ENCODE measurements at places on chromosomes 6 and 20.

DNA sequence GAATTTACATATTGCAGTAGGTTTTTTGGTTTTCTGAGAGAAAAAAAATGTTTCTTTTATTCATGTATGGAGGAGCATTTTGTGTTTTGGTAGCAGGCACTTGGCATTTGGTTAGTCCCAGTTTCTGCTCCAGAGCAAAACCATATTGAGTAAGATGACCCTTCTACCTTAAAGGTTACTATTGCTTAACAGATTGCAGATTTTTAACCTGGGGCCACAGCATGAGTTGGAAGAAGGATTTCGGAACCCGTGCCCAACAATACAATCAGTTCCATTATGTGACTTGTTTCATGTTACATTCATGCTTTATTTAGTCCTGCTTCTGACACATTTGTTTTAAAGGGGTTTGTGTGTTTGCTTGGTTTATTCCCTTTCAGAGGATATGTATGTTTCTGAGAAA is 496.3 kb downstream of the TFAP2B start:
- H3K36me3 ChIP-seq = no peaks in the 10 kb centered on the region
- no peak overlapping the region for H3K4me3 ChIP-seq
- H3K27me3 ChIP-seq = no peaks in the 10 kb centered on the region
- H3K27ac ChIP-seq = no peak overlapping the region

DNA sequence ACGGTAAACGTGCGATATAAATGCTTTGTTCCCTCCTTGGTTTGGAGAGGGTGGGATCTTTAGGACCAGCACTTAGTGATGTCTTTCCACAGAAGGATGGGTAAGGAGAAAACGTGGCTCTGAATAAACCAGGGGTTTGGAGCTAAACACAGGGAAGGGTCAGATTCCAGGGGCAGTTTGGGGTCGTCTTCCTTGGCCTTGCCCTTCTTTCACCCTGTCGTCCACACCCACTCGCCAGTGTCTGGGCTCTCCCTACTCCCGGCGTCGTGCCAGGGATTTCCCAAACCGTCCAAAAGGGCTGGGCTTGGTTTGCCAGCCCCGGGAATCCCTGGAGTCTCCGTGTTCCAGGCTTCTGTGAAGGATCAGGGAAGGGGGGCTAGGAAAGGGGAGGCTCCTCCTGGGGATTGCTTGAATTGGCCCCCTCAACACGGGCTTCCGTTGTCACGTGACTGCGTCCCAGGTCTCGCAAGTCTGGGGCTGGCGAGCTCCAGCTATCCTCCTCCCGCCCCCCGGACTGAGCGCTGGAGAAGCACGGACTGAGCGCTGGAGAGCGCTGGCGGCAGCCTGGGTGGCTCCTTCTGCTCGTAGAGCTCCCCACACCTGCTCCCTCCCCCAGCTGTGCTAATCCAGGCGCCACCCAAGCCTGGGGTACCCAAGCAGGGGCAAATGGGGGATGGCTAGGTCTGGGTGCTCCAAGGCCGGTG is 9.4 kb upstream of the ARMC12 start:
- peak overlapping the region; percentile 99 for H3K27ac ChIP-seq
- DNase-seq = no peak
- H3K4me1 ChIP-seq = peaks cover 84% of the 10 kb centered on the region
- H3K4me3 ChIP-seq = peak overlapping the region; percentile 63

DNA sequence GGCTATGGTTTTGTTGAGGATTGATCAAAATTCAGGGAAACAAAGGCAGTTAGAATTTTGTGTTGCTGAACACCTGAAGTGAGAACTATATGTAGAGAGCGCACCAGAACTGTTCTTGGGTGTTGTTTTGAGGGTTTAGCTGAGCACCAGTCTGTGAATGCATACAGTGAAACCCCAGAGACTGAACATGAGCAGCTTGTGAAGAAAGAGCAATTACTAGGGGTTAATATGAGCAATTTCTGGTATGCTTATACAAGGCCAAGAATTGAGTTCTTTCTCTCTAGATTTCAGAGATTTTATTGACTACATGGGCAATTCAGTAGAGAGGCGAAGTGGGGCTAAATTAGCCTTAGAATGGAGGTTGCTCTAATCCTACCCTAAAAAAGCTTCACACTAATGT is 93.9 kb downstream of the CD2AP start:
- DNase-seq = no peak
- peaks cover 3% of the 10 kb centered on the region for H3K36me3 ChIP-seq
- H3K4me1 ChIP-seq = peaks cover 3% of the 10 kb centered on the region

GRCh38 chr6:31575335-31575901 is at the start of gene TNF:
Gene TNF (plus strand): TSS chr6:31575565. CDS start chr6:31575742, 177 bp downstream.
- H3K27ac ChIP-seq = peak within 1 kb of the TSS; percentile 87
- peak; percentile 86 for DNase-seq
- peaks cover 53% of the 10 kb centered on the region for H3K36me3 ChIP-seq
- H3K4me3 ChIP-seq = peak within 1 kb of the TSS; percentile 92
- H3K27me3 ChIP-seq = peaks cover 4% of the 10 kb centered on the region
- peaks cover 88% of the 10 kb centered on the region for H3K4me1 ChIP-seq

DNA sequence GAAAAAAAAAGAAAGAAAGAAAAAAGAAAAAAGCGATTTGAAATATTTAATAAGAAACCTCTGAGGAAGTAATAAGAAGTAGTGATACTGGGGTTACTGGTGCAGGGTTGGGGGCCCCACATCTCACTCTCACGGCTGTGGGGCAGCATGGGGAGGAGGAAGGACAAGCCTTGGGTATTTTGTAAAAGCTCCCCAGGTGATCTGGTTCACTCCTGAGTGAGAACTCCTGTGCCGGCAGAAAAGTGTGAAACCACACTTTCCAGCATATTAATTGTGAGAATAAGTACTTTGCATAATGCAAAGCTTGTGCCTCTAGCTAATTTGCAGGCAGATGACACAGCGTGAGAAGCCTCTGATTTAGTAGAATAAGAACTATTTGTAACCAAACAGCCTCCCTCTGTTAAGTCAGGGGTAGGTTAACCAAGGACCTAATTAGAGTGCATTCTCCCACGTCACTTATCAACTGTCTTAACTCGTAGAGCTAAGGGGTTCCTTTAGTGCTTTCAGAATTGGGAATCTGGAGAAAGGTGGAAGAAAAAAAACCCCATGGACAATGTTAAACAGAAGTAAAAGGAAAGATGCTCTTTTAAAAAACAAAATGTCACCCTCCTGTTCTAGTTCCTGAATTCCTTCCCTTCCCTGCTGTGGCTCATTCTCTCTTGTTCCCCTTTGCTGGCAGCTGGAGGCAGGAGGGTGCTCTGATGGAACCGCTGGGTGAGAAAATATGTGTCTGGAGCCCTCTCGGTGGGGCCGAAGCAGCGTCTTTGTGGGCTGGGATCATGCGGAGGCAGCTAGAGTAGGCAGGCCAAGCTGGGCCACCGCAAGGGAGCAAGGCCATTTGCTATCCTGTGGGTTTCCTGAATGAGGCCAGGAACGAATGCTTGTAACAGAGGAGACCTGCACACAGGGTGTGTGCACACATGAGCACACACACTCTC is 108.7 kb downstream of the FYN start:
- H3K27ac ChIP-seq = peak overlapping the region; percentile 87
- DNase-seq = peak; percentile 34
- no peaks in the 10 kb centered on the region for H3K27me3 ChIP-seq

- H3K36me3 ChIP-seq = no peaks in the 10 kb centered on the region
- no peaks in the 10 kb centered on the region for H3K4me1 ChIP-seq
- H3K27me3 ChIP-seq = peaks cover 17% of the 10 kb centered on the region
- no peak overlapping the region for H3K4me3 ChIP-seq
- DNase-seq = no peak
- no peak overlapping the region for H3K27ac ChIP-seq
Measured at GRCh38 chr6:3193102-3193849, 34.2 kb downstream of the TUBB2B start.

DNA sequence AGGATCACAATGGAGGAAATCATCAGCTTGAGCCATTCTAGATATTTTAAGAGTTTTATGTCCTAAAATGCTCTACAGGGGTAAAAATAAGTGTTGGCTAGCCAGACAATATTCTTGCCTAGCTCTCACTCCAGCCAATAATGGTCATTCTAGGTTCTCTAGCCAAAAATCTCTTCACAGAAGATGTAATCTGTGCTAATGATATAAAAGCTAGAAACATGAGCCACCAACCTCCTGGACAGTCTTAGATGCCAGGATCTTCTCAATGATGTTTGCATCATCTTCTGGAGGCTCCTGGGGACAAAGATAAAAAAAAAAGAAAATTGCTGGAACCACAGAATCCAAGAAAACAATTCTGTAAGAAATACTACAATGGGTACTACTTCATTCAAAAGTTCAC is 119.1 kb downstream of the CHD6 start:
- no peak for DNase-seq
- H3K27ac ChIP-seq = no peak overlapping the region
- H3K4me1 ChIP-seq = no peaks in the 10 kb centered on the region
- no peak overlapping the region for H3K4me3 ChIP-seq
- H3K36me3 ChIP-seq = peaks cover 17% of the 10 kb centered on the region
- H3K27me3 ChIP-seq = no peaks in the 10 kb centered on the region

GRCh38 chr6:130183271-130184222 is 39.2 kb downstream of the SAMD3 start:
- peaks cover 66% of the 10 kb centered on the region for H3K36me3 ChIP-seq
- H3K27ac ChIP-seq = peak overlapping the region; percentile 92
- DNase-seq = peak; percentile 61
- peak overlapping the region; percentile 45 for H3K4me3 ChIP-seq

GRCh38 chr20:53579266-53579580 is 14.4 kb downstream of the ZNF217 start:
- H3K27ac ChIP-seq = peak overlapping the region; percentile 95
- peak overlapping the region; percentile 76 for H3K4me3 ChIP-seq

GRCh38 chr20:18195931-18196330 is 58.3 kb downstream of the KAT14 start:
- H3K4me1 ChIP-seq = peaks cover under 1% of the 10 kb centered on the region
- no peak for DNase-seq
- H3K27me3 ChIP-seq = no peaks in the 10 kb centered on the region
- H3K27ac ChIP-seq = no peak overlapping the region

DNA sequence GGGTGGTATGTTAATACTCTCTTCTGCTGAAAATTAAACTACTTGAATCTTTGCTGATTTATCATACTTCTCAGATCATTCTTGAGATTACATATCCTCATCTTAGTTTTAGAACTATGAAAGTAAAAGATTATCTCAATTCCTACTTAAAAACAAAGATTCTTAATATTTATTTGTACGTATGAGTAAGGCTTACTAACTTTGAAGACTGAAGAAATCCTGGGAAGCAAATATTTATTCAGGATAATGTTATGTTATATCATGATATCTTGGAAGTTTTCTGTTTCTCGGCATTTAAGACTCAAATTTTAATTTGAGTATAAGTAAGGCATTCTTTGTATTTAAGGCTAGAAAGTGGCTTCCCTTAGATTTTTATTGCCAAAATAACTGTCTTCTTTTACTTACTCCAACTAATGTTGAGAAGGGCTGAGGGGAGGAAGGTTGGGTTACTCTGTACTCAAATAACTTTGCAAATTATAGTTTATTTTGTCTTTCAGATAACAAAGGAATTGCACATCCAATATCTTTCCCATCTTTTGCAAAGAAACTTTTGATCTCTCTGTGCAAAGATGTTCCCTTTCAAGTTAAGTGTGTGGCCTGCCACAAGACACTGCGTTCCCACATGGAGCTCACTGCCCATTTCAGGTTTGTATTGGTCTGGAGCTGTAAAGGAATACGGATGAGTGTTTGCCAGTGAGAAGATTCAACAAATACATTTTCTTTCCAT is 30.5 kb upstream of the BAG2 start:
- H3K27me3 ChIP-seq = no peaks in the 10 kb centered on the region
- no peak overlapping the region for H3K4me3 ChIP-seq
- no peaks in the 10 kb centered on the region for H3K4me1 ChIP-seq
- H3K27ac ChIP-seq = peak overlapping the region; percentile 51
- no peak for DNase-seq

- no peaks in the 10 kb centered on the region for H3K27me3 ChIP-seq
- DNase-seq = no peak
- H3K36me3 ChIP-seq = peaks cover 65% of the 10 kb centered on the region
- H3K4me1 ChIP-seq = peaks cover 17% of the 10 kb centered on the region
- no peak overlapping the region for H3K27ac ChIP-seq
Measured at GRCh38 chr20:57375652-57376230, 15.5 kb upstream of the RBM38 start.

GRCh38 chr6:100378576-100378975 is 86.1 kb downstream of the SIM1 start:
- DNase-seq = no peak
- no peak overlapping the region for H3K4me3 ChIP-seq
- H3K27ac ChIP-seq = no peak overlapping the region
- no peaks in the 10 kb centered on the region for H3K36me3 ChIP-seq

DNA sequence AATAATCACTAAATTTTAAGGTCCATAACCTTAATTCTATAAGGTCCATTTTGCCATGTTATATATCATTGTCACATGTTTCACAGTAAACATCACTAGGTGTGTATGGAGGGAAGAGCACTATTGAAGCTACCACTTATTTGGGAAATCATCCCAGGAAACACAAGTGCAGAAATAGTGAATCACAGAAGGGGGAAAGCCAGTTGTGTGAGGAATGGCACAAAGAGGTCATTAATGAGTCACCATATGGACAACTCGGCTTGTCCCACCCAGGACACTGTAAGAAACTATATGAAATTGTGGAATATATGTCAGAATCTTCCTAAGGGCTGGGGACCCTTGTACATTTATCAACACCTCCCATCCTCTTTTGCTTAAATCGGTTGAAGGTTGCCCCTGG is 13.7 kb downstream of the BTN3A1 start:
- H3K4me3 ChIP-seq = no peak overlapping the region
- no peak overlapping the region for H3K27ac ChIP-seq

DNA sequence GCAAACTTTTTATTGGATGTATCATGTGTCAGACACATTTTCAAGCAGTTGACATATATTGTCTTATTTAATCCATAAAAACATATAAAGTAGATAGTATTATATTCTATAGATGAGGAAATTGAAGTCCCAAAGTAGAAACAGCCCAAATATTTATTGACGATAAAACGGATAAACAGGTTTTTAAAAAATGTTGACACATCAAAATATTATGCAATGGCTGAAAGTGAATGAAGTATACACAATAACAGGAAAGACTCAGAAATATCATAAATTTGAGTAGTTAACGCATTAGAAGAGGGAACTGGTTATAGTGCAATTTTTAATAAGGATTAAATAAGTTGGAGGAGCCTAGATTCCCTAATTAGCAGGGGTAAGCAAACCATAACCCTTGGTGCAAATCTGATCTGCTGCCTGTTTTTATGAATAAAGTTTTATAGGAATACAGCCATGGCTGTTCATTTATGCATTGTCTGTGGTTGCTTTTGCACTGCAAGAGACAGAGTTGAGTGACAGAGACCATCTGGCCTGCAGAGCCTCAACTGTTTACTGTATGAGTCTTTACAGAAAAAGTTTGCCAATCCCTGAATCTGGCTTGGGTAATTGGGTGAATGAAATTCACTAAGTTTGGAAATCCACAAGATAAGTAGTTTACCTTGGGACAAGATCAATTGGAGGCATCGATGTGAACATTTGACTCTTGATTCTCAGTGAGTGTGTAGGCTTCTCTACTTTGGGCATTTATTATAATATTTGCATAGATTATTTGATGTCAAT is 50.6 kb upstream of the EXOC2 start:
- DNase-seq = no peak
- H3K27me3 ChIP-seq = peaks cover 7% of the 10 kb centered on the region
- H3K4me3 ChIP-seq = no peak overlapping the region
- H3K36me3 ChIP-seq = no peaks in the 10 kb centered on the region
- no peaks in the 10 kb centered on the region for H3K4me1 ChIP-seq

All from activated naive CD4-positive, alpha-beta T cell treated with anti-CD3 and anti-CD28 coated beads, Interleukin-2, amount 10 ng/mL, durations not matched to agents 7 days and 5 days (primary cell).